Activated CD4-positive, alpha-beta T cell treated with anti-CD3 and anti-CD28 coated beads for 24 hours (primary cell): ENCODE measurements at places on chromosomes 1 and 21.

DNA sequence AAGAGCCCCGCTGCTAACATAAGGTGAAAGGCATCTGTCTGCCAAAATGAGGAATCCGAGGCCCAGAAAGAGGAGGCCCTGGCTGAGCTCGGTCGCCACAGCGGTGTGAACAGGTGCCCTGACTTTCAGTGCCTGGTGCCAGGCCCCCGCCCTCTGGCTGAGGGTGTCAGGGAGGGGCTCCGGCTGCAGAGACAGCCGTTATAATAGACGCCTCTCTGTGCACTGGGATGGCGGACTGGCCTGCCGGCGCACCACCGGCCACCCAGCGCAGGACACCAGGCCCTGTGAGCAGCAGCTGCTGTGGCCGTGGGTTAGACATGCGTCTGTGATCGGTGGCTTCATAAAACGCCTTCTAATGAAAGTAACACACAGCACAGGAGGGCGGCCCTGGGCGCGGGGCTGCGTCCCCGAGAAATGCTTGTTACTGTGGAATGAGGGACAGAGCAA, 51.4 kb upstream of the ACTRT2 start:
- DNase-seq, result no peak

DNA sequence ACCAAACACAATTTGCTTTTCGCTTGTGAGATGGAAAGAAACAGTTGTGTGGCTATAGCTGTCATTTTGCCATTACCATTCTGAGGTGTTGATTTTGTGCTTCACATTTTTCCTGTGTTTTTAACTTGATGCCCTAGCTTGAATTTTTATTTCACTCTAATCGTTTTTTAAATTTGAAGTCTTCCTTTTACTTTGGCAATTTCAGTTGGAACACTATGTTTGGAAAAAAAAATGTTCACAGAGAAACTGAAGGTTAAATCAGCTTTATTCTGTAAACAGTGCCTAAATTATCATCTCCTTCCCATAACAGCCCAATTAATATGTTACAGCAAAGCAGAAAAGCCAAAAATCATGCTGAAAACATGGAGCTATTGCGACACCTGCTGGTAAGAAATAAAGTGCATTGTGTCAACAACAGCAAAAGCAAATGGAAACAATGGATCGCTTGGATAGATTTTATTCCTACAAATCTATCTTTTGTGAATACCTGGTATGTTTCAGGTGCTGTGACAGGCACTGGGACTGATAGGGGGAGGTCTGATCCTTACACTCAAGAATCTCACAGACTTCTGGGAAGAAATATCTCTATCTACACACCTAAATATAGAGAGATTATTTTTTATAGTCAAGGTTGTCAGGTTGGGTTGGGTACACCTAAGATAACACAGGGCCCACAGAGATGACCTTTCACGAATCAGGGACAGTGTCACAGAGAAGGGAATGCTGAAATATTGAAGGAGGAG, 16.2 kb upstream of the ERICH3 start:
- DNase-seq, result no peak

GRCh38 chr1:210625715-210626114, 297.0 kb downstream of the HHAT start:
- no peak for DNase-seq

DNA sequence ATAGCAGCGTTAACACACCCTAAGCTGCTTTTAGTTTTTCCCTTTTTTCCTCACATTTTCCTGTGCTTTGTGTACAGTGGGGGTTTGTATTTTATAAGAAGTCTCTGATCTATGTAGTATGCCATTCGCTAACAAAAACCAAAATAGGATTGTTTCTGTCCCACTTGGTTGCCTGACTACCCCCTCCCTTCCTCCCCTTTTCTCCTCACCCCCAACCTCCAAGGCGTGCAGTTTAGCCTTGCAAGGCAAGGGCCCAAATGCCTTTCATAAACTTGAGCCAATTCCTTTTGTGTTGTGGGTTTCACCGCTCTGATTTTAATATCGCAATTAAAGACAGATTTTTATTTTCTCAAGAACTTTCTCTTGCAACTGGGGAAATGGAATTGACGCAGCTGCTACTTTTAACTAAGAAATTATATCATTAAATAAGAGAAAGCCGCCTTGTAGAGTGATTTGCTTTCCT, 276.9 kb downstream of the TM2D1 start:
- no peak for DNase-seq

GRCh38 chr1:225909477-225909876, 14.6 kb downstream of the PYCR2 start:
- no peak for DNase-seq

DNA sequence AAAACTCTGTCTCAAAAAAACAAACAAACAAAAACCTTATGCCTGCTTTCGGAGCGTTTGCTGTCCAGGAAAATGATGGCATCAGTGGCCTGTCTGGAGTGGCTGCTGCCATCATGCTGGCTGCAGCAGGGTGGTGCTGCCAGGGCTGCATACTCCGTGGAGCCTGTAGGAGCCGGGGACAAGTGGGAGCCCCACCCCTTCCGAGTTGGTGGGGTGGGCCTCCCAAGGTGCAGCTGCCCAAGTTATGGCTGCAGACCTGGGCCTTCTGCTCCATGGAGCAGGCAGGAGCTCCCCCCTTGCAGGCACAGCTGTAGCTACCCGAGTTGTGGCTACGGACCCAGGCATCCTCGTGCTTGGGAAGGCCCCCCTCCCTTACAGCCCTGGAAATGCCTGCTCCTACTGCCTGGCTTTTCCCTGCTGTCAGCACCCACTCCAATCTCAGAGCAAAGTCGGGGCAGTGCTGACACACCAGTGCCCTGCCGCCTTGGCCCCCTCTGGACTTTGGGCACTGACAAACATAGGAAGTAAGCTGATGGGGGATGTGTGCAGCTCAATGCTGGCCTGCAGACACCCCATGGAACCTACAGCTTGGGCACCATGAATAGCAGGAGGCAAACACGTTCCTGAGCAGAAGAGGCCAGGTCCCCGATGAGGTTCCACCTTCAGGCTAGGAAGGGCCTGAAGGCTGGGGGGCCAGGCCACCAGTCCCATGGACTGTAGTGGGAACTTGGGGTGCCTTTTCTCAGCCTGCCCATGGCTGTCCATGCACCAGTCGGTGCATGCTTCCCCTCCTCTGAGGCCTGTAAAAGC, 60.4 kb downstream of the CC2D1B start:
- DNase-seq, result no peak

DNA sequence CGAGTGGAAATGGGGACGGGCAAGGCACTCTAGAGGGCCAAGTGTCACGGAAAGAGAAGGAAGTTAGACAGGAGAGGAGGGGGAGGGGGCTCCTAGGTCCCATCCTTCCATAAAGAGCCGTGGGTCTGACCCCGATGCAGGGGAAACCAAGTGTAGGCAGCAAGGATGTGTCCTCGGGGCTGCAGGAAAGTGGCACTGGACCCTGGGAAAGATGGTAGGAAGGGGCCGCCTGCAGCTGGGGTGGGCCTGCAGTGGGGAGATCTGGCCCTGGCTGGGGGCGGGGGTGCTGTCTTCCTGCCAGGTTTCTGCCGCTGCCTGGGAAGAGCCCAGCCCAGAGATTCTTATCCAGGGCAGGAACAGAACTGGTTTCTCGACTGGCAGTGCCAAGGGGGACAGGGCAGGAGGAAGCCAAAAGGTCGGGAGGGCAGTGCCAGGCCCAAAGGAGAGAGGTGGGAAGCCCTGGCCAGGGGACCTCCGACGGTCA, 12.9 kb downstream of the CRABP2 start:
- no peak for DNase-seq

DNA sequence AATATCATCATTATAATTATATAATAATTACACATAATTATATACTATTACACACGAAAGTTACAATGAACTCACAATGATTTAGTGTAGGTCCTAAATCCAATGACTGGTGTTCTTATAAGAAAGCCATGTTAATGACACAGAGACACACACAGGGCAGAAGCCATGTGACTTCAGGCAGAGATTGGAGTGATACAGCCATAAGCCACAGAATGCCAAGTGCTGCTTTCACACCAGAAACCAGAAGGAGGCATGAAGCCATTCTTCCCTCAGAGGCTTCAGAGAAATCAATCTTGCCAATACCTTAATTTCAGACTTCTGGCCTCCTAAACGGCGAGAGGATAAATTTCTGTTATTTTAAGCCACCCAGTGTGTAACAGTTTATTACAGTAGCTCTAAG, 147.4 kb upstream of the KRTAP19-8 start:
- no peak for DNase-seq

DNA sequence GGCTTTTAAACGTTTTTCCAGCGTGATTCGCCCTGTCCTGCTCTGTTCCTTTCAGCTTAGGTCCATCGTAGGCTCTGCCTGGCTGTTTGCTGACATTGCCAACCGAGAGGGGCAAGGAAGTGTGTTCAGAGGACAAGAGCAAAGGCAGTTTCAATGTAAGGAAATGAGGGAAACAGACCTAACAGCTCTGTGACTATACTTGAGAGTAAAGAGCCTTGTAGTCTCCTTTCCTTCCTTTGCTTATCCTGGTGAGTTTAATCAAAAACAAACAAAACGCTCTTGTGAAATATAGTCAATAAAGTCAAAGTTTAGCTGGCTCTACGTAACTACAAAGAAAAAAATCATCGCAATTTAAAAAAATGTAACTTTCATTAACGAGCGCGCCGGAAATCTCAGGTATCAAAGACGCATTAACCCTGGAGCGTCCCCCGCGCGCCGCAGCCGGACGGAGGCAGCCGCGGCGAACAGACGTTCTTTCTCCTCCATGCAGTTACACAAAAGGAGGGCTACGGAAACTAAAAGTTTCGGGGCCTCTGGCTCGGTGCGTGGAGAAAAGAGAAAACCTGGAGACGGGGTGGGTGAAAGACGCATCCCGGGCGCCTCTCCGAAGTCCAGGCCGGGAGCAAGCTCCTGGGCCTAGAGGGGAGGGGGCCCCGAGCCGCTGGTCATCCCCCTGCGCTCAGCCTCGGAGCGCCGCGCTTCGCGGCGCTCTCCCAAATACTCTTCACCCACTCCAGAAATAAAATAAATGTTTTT, 617 bp upstream of the ADGRL2 start:
- no peak for DNase-seq

DNA sequence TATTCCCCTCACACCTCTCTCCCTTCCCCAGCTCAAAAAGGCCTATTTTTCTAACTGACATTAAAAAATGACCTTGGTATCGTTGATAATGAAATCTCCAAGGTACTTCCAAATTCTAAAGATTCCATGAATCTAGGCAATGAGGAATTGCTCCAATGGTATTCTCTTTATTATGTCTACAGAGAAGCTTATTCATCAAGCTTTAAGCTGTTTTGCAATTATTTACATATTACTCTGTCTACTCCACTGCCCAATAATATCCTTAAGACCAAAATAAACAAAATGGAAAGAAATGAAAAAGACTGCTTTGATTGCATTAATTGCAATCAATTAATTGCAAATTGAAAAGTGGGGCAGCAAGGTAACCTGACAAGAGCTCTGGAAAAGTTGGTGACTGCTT, 7.9 kb downstream of the PLPP3 start:
- DNase-seq, result no peak

DNA sequence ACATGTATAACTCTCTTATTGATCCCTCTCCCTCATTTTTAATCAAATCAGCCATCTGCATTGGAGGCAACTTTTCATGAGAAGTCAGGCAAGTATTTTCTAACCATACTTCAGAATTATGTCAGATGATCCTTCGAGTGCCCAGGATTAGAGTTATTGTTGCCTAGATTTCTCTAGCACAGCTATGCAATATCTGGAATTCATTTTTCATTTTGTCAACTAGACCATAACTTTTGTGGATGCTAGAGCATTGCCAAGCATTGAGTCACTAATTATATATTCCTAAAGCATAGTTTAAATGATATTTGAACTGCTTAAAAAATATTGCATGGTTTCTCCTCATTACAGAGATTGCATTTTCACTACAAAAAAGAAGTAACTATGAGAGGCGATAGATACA, 21.2 kb downstream of the HFM1 start:
- DNase-seq, result no peak

- DNase-seq, result no peak
These were observed 36.6 kb downstream of the GJA5 start for GRCh38 chr1:147723691-147724323.

- DNase-seq, result no peak
These were observed 69.7 kb upstream of the USP24 start for GRCh38 chr1:55284856-55285255.

- no peak for DNase-seq
These were observed 181.1 kb downstream of the IGSF21 start for GRCh38 chr1:18288722-18289121.
